ENCODE measurements at places on chromosomes 13 and 19. TPM values are rescaled to one million over a fixed set of nuclear protein-coding genes. Genes with fewer than 3 reads are reported as not detected.

LAIR2 gene
- not detected for total RNA-seq

DNA sequence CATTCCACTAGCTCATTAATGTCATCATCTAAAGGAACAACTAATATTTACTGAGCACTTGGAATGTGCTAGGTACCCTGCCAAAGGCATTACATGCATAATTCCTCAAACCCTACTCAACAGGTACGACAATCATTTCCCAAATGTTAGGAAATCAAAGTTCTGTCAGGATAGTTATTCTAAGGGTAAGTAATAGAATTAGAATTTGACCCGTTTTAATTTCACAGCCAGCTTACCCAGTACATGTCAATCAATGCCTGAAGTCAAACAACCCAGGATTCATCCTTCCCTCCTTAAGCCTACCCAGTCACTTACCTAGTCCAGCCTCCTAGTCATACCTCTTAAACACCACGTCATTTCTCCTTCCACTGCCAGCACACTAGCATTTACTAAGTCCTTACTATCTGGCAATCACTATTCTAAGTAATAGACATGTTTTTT, 2.4 kb downstream of the LNX2 start:
- no peak for DNase-seq

DNA sequence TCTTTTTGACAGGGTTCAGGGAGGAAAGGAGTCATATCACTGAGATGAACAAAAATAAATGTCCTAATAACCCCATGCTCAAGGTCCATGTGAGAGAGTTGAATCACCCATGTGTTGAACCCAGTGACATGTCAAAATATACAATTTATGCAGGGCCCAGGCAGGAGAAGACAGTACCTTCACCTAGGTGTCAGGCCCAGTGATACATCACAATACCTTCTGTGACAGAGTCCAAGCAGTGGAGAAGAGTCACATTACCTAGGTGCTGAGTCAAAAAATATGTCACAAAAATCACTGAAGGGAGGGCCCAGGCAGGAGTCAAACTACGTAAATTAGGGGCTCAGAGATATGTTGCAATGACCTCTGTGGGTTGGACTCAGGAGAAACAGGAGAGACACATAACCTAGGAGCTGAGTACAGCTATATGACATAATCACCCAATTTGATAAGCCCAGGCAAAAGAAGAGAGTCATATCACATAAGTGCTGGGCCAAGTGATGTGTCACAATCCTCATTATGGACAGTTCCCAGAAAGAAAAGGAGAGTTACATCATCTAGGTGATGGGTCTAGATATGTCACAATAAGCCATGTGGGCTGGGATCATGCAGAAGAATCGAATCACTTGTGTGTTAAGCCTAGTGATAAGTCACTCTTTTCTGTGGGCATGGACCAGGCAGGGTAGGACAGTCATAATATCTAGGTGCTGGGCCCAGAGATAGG, 13.8 kb upstream of the ZNF724 start:
- no peak for DNase-seq

DNA sequence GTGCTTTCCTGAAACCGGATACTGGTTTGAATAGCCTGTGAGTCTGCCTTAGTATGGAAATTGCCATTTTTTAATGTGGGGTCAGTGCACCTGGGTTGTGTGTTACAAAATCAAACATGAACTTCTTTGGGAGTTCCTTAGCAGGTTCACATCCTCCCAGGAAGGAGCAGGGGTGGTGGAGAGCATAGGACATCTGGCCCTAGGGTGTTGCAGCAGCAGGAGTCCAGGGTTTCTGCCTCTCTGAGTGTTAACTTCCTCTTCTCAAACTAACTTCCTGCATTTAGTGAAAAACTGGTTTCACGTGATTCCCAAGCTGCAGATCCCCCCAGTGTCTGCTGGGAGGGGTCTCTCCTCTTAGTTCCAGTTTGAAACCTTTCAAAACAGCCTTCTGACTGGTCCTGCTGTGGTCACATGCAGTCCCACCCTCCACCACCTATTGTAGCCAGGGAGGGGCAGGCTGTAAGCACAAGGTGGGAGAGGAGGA, 7.2 kb downstream of the RNASEH2B start:
- DNase-seq, result no peak

TUBB4A gene
- total RNA-seq, result 52.7 TPM

FAM124A gene
- 11.7 TPM for total RNA-seq

All from cerebellum (tissue), 4 donors.